CD14-positive monocyte (primary cell): ENCODE measurements at places on chromosomes 6 and 20. TPM values are rescaled to one million over a fixed set of nuclear protein-coding genes. Genes with fewer than 3 reads are reported as not detected.

- DNase-seq = no peak
Measured at GRCh38 chr6:129773304-129773703, 63.3 kb upstream of the ARHGAP18 start.

DNA sequence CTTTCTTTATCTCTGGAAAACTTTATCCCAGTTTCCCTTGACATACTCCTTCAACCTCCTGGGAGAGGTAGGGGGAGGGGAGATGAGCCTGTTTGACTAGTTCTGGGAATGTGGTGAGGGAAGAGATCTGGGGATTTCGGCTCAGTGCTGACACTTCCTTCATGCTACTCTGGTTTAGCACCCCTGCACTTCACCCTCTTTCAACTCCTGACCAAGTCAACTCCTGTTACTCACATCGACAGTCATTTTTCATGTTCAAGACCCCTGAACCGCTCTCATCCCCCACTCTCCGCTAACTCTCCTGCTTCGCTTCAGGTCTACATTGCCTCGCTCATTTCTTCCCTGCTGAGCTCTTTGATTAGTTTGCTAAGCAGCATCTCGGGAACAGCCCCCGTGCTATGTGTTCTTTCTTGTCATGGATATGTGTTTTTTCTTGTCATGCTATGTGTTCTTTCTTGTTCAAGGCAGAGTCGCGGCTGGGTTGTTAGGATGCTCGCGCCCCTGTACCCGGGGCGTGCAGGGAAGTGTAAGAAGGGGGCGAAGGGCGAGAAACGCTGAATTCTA, 16.6 kb upstream of the TRIM27 start:
- peak; percentile 46 for DNase-seq

DNA sequence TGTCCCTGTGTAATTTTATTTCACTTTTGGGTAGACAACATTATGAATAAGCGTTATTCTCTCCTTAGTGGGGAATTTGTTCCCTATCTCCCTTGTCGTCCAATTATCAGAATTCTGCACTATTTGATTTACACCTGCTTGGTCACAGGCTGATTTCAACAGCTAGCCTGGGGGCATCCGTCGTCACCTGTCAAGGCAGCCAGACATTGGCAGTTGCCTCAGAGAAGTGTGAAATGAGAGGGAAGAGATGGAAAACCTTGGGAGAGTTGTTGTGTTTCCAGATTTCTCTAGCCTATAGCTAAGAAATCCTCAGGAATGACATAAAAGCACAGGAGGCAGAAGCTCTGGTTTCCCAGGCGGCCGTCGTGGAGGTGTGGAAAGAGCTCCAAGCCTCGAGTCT, 891 bp upstream of the GHRH start:
- DNase-seq = no peak

- no peak for DNase-seq
Measured at GRCh38 chr6:147772724-147773123, 264.2 kb downstream of the SAMD5 start.

DNA sequence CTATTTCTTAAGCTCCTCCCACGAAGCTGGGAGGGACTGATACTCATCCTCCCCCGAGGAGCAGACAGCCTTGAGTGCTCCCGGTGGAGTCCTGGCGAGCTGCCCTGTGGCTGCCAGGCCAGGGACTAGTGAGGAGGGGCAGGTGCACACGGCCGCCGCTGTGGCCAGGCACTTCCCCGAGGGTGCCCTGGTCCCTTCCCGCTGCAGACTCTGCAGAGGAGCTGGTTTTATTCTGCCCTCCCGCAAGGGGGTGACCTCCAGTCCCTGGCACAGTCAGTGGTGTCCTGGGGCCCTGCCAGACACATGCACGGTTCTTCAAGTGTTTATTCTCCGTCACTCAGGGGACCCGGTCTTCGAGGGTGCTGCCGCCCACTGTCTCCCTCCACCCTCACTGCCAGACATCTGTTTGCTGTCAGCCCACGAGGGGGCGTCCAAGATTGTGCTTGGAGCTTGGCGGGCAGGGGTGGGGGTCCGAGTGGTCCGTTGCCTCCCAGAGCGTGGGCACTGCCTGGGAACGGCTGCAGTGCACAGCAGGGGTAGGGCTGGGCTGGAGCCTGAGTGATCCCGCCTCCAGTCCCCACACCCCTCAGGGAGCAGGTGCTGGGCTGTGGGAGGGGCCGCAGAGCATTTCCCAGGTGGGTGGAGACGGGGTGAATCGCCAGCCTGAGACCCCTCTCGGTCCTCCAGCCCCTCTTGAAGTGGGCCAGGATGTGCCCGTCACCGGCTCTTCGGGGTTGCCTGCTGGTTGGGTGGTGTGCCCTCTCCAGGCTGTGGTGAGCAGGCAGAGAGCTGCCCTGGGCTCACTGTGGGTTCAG, 3.1 kb upstream of the CABLES2 start:
- no peak for DNase-seq

GRCh38 chr20:20895537-20895936, 183.1 kb upstream of the RALGAPA2 start:
- no peak for DNase-seq

WFDC12 gene
- polyA plus RNA-seq = not detected

LGSN gene
- not detected for polyA plus RNA-seq

IL17F gene
- polyA plus RNA-seq = not detected
